ENCODE measurements at places on chromosomes 16 and 17.

GRCh38 chr17:73198201-73198929 is 5.5 kb downstream of the COG1 start:
- peaks cover 44% of the 10 kb centered on the region for H3K36me3 ChIP-seq
- H3K4me1 ChIP-seq: peaks cover 4% of the 10 kb centered on the region
- H3K27me3 ChIP-seq: no peaks in the 10 kb centered on the region
- H3K4me3 ChIP-seq: no peak overlapping the region

GRCh38 chr17:62637809-62638208 is 10.3 kb downstream of the MRC2 start:
- H3K27me3 ChIP-seq: no peaks in the 10 kb centered on the region
- DNase-seq: no peak
- H3K4me1 ChIP-seq: no peaks in the 10 kb centered on the region
- no peak overlapping the region for H3K27ac ChIP-seq
- peaks cover 8% of the 10 kb centered on the region for H3K36me3 ChIP-seq

DNA sequence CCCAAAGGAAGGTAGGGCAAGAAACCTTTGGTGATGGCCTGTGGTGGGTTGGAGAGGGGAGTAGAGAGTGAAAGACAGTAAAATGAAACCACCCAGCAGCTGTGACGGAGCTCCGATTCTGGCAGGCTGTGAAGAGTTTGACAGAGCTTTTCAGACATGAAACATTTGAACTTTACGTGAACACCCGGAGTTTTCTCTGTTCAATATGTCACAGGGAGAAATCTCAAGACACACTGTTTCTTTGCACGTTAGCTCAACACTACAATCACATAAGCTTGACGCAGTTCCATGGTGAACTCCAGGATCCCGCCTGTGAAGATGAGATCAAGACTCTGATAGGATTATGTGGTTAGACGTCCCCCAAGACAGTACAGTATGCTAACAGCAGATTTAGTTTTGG is 79.6 kb upstream of the CDH11 start:
- H3K36me3 ChIP-seq: no peaks in the 10 kb centered on the region
- H3K4me1 ChIP-seq: no peaks in the 10 kb centered on the region

DNA sequence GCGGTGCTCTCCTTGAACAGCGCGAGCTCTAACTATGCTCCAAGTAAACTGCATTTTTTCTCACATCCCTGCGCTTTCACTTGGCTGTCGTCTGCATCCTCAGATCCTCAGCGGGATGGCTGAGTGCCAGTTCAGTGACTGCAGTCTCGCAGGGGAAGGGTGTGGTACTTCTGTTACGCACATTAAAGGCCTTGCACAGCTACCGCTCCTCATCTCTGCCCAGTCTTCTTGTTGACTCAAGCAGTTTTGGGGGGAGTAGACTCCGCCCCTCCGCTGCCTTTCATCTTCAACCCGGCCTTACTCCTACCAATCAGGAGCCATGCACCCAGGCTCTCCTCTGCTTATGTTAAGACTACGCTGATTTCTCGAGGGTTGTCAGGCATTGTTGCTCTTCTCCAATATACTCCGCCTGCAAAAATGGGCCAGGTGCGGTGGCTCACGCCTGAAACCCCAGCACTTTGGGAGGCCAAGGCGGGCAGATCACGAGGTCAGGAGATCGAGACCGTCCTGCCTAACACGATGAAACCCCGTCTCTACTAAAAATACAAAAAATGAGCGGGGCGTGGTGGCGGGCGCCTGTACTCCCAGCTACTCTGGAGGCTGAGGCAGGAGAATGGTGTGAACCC is 10.0 kb downstream of the ATP5PD start:
- peaks cover 34% of the 10 kb centered on the region for H3K4me1 ChIP-seq
- peak; percentile 95 for DNase-seq
- H3K36me3 ChIP-seq: peaks cover 18% of the 10 kb centered on the region
- H3K4me3 ChIP-seq: peak overlapping the region; percentile 41

DNA sequence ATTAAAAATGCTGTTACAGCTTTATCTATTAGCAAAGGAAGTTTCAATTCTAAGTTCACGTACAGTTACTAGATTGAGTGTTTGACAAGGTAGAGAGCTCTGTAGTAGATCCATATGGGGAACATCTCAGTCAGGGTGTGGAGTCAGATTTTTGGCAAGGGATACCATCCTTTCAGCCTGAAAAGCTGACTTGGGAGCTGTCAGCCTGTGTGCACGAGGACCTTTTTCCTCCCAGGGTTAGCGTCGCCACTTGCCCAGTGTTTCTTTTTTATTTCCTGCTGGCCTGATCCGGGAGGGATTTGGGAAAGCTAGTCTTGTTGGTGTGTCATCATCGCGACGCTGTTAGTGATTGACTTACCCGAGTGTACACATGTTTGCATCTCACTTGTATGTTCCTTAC is 29.5 kb downstream of the WWOX start:
- no peaks in the 10 kb centered on the region for H3K4me1 ChIP-seq
- no peaks in the 10 kb centered on the region for H3K36me3 ChIP-seq
- DNase-seq: no peak
- H3K4me3 ChIP-seq: no peak overlapping the region

DNA sequence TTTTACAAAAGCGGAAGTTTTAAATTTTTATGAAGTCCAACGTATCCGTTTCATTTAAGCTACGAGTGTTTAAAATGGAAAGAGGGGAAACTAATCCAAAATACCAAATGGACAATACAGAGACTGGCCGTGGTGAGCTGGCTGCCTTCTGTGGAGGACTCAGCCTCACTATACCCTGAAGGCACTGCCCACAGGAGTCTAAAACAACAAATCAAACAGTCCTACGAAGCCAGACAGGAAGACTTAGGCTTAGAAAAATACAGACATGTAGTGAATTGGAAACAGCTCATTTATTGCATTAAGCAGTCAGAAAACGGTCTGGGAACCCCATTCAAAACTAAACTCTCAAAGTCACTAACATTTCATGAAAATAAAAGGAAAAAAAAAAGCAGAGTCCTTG is 75.1 kb downstream of the CYTH1 start:
- DNase-seq: no peak
- peaks cover 36% of the 10 kb centered on the region for H3K4me1 ChIP-seq
- H3K4me3 ChIP-seq: peak overlapping the region; percentile 24

DNA sequence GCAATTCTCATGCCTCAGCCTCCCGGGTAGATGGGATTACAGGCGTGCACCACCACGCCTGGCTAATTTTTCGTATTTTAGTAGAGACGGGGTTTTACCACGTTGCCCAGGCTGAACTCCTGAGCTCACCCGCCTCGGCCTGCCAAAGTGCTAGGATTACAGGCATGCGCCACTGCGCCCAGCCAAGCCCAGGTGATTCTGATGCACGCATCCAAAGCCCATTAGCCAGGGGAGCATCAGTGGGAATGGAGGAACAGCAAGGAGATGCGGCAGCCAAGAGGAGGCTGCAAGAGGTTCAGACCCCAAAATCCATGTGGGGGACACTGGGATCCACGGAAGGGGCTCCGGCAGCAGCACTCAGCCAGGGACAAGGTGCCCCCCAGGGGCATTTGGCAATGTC is 12.1 kb downstream of the ATP2A3 start:
- no peaks in the 10 kb centered on the region for H3K4me1 ChIP-seq
- H3K4me3 ChIP-seq: no peak overlapping the region
- no peaks in the 10 kb centered on the region for H3K27me3 ChIP-seq
- no peak overlapping the region for H3K27ac ChIP-seq

- H3K27ac ChIP-seq: no peak overlapping the region
- no peak for DNase-seq
Measured at GRCh38 chr17:67818110-67819002, 6.9 kb upstream of the BPTF start.

GRCh38 chr16:28195859-28196258 is 15.9 kb downstream of the XPO6 start:
- no peaks in the 10 kb centered on the region for H3K27me3 ChIP-seq
- peaks cover 37% of the 10 kb centered on the region for H3K4me1 ChIP-seq
- no peak overlapping the region for H3K27ac ChIP-seq
- peaks cover 9% of the 10 kb centered on the region for H3K36me3 ChIP-seq

GRCh38 chr16:87534030-87534653 is 41.3 kb upstream of the ZCCHC14 start:
- H3K36me3 ChIP-seq: no peaks in the 10 kb centered on the region
- no peak for DNase-seq
- no peak overlapping the region for H3K27ac ChIP-seq
- no peak overlapping the region for H3K4me3 ChIP-seq
- no peaks in the 10 kb centered on the region for H3K4me1 ChIP-seq

DNA sequence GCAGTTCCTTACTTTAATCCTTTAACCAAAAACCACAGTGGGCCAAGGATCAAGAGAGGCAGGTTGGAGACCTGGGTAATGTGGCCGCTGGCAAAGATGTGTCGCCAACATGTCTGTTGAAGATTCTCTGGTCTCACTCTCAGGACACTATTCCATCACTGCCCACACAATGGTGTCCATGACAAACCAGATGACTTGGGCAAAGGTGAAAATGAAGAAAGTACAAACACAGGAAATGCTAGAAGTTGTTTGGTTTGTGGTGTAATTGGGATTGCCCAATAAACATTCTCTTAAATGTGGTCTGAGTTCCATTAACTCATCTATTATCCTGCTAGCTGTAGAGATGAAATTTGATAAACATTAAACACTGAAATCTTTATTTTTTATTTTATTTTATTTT is 43.3 kb downstream of the SALL1 start:
- H3K4me3 ChIP-seq: no peak overlapping the region
- H3K36me3 ChIP-seq: no peaks in the 10 kb centered on the region
- no peak overlapping the region for H3K27ac ChIP-seq
- no peaks in the 10 kb centered on the region for H3K4me1 ChIP-seq
- no peaks in the 10 kb centered on the region for H3K27me3 ChIP-seq

DNA sequence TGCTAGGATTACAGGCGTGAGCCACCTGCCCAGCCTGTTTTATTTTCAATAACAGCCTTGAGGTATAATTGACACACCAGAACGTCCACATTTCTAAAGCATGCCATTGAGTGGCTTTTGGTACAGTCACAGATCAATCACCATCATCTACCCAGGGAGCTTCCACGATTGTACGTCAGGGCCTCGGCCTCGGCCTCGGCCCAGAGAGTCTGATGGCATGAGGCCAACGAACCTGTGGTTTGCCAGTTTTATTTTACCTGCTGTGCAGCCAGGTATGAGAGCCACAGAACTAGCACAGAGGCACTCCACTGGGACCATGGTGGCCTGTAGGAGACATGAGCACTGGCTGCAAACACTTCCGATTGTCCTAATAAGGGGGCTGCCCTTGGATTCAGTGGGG is 8.3 kb downstream of the UBALD1 start:
- DNase-seq: no peak
- no peak overlapping the region for H3K4me3 ChIP-seq
- peaks cover 2% of the 10 kb centered on the region for H3K4me1 ChIP-seq
- H3K36me3 ChIP-seq: peaks cover 3% of the 10 kb centered on the region

Measured in keratinocyte (primary cell).